ENCODE measurements at places on chromosomes 3 and 15.

DNA sequence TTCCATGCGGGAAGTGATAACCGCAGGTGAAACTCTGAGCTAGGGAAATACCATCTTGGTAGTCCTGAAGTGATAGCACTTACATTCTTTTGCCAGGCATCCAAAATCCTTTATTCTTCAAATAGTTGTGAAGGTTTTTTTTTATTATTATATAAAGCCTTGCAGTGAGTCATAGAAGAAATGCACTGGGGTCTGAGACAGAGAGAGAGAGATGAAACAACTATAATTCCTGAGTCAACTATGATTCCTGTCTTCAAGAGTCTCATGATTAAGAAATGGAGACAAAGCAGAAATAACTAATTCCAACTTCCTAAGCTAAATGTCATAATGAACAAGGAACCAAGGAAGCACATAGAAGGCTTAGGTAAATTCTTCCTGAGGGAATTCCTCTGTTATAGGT, 495.6 kb downstream of the LPP start:
- H3K36me3 ChIP-seq = peaks cover 5% of the 10 kb centered on the region
- no peaks in the 10 kb centered on the region for H3K27me3 ChIP-seq
- peaks cover 11% of the 10 kb centered on the region for H3K4me1 ChIP-seq
- no peak for DNase-seq
- no peak overlapping the region for H3K4me3 ChIP-seq

GRCh38 chr3:57109437-57110199, 49.2 kb downstream of the SPATA12 start:
- DNase-seq = no peak
- H3K36me3 ChIP-seq = no peaks in the 10 kb centered on the region
- peaks cover 4% of the 10 kb centered on the region for H3K4me1 ChIP-seq

DNA sequence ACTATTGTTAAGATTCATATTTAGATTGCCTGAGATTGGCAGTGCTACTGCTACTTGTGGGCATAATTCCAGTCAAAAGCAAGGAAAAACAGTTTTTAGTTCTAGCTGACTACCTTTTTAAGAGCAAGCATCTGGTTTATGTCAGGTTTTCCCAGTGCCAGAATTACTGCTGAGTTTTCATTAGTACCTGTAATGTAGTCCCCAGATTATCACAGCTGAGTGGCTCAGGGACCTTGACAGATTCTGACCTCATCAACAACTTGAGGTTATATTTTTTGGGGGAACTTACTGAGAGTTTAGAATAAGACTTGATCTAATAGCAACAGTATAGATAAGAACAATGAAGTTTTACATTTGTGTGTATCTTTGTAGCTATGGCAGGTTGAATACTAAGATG, 31.0 kb downstream of the NXPE3 start:
- no peak overlapping the region for H3K4me3 ChIP-seq
- no peak for DNase-seq
- H3K4me1 ChIP-seq = peaks cover 49% of the 10 kb centered on the region
- peaks cover 18% of the 10 kb centered on the region for H3K36me3 ChIP-seq

- no peaks in the 10 kb centered on the region for H3K27me3 ChIP-seq
- no peak for DNase-seq
- H3K36me3 ChIP-seq = peaks cover 23% of the 10 kb centered on the region
- no peak overlapping the region for H3K4me3 ChIP-seq
- no peak overlapping the region for H3K27ac ChIP-seq
These were observed 37.6 kb downstream of the SLCO3A1 start for GRCh38 chr15:91891101-91891500.

DNA sequence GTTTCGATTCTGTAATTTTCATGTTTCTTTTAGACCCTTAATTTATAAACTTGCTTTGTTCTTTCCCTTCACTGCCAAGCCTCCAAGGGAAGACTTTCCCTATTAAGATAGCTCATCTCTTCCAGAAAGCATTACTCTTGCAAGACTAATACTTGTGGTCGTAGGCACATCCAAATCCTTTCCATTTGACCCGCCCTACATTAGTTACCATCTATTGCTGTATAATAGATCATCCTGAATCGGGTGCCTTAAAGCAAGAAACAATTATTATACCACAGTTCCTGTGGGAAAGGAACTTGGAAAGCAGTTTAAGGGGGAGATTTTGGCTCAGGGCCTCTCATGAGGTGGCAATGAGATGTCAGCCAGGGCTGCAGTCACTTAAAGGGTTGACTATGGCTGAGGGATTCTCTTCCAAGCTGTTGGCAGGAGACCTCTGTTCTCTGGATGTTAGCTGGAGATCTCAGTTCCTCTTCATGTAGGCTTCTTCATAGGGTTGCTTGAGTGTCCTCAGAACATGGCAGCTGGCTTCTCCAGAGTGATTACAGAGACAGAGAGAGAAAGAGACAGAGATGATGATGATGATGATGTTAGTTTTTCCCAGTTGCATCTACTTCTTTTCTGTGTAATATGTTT, 570.4 kb upstream of the TGFBR2 start:
- H3K36me3 ChIP-seq = no peaks in the 10 kb centered on the region
- H3K4me1 ChIP-seq = peaks cover 2% of the 10 kb centered on the region
- H3K27ac ChIP-seq = no peak overlapping the region
- no peak for DNase-seq
- no peak overlapping the region for H3K4me3 ChIP-seq

DNA sequence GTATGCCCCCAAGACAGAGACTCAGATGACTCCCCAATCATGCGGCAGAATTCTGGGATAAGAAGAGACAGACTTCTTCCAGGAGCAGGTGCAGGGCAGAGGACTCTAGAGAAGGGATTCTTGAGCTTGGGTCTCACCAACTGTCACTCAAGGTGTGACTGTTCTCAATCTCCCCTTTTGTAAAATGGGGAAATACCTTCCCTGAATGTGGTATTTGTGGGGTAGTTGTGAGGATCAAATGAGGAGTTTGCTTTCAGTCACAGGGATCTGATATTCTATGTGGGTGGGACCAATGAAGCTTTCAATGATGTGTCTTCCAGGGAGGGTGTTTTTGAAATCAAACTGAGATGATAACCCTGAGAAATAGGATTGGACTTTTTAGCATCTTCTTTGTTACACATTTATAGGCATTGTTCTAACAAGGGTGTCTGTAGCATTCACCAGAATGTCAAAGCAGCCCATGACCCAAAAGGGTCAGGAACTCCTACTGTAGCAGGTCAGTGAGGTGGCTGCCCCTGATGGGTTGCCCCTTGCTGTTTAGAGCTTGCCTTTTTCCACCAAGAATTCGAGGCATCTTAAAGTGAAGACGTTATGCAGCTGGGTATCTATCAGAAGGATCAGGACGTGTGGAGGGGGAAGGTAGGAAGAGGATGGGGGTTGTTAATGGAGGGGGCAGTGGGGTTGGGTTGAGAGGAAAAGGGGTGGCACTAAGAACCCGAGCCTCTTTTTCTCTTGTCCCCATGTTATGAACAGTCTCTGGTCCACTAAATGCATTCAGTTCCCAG, 28.8 kb downstream of the UMPS start:
- H3K4me1 ChIP-seq = peaks cover 7% of the 10 kb centered on the region
- no peak overlapping the region for H3K4me3 ChIP-seq

- DNase-seq = no peak
- H3K27ac ChIP-seq = no peak overlapping the region
- H3K27me3 ChIP-seq = no peaks in the 10 kb centered on the region
These were observed 4.3 kb upstream of the MYL3 start for GRCh38 chr3:46867550-46867898.

GRCh38 chr15:45943240-45943639, 308.4 kb downstream of the SQOR start:
- H3K36me3 ChIP-seq = no peaks in the 10 kb centered on the region
- no peaks in the 10 kb centered on the region for H3K27me3 ChIP-seq
- H3K27ac ChIP-seq = no peak overlapping the region
